ENCODE measurements at places on chromosomes 13 and 19.

- DNase-seq = no peak
Observed at GRCh38 chr13:62702502-62702901, 1286.9 kb upstream of the PCDH20 start.

- DNase-seq = no peak
Observed at GRCh38 chr13:51416107-51416506, 36.7 kb downstream of the INTS6 start.

GRCh38 chr13:79393564-79394249 lies 12.3 kb downstream of the RBM26 start:
- DNase-seq = peak; percentile 28

DNA sequence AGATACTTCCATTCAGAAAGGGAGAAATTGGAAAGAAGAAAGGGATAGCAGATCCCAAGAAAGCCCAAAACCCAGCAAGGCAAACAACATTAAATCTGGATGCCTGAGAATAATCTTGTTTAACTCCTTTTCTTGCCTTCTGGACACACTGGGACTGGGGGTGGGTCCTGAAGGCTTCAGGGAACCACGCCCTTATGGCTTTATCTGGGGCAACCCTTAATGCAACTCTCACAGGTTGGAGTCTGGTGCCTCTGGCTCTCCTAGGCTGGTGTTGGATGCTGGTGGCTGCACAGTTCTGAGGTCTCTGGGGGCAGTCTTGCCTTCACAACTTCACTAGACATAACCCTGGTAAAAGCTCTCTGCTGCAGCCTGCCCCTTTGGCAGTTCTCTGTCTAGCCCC lies 27.9 kb downstream of the PAN3 start:
- no peak for DNase-seq

- DNase-seq = peak; percentile 17
Observed at GRCh38 chr19:19321141-19321577, 530 bp downstream of the MAU2 start.

DNA sequence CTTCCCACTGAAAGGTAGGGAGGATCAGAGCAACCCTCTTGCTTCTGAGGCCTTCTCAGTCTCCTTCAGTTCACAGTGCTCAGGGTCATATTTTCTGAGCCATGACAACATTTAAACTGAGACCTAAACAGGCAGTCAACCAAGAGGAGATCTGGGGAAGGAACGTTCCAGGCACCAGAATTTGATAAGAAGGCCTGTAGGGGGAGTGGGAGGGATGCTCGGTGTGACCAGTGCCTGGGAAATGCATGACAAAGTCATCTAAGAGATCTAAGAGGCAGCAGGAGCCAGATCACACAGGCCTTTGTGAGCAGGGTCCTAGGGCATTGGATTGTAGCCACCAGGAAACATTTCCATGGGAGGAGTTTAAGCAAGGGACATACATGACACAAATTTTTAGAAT lies 71.6 kb downstream of the SHISA2 start:
- no peak for DNase-seq

DNA sequence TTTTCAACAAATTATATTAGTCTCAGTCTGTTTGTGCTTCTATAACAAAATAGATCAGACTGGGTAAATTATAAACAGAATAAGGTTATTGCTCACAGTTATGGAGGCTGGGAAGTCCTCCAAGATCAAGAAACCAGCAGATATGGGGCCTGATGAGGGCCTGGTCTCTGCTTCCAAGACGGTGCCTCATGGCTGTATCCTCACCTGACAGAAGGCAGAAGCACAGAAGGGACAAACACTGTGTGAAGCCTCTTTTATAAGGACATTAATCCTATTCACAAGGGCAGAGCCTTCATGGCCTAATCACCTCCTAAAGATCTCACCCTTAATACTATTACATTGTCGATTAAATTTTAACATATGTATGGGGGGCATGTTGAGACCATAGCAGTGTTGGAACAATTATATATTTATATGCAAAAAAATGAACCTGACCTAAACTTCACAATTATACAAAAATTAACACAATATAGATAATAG lies 12.7 kb downstream of the F10 start:
- no peak for DNase-seq

GRCh38 chr13:106998664-106999063 lies 430.7 kb upstream of the ARGLU1 start:
- DNase-seq = no peak

DNA sequence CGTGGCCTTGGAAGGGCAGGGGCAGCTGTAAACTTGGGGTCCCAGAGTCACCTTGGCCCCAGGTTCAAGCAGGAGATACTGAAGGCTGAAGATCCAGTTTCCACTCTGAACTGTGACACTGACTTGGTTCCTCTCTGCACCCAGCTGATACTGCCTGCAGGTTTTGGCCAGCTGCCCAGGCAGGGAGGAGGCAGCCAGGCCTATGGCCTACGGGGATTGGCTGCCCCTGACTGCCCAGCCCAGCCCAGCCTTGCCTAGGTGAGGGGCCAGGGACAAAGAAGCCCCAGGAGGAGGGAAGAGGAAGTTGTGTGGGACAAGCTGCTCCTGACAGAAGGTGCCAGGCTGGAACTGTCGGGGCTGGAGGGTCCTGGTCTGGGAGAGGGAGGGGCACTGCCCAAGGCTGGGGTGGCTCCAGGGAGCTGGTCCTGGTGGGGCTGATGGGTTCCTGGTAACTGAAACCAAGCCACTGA lies 51.7 kb upstream of the CYP4F8 start:
- no peak for DNase-seq

GRCh38 chr13:63855457-63856118 lies 2439.9 kb upstream of the PCDH20 start:
- DNase-seq = no peak

DNA sequence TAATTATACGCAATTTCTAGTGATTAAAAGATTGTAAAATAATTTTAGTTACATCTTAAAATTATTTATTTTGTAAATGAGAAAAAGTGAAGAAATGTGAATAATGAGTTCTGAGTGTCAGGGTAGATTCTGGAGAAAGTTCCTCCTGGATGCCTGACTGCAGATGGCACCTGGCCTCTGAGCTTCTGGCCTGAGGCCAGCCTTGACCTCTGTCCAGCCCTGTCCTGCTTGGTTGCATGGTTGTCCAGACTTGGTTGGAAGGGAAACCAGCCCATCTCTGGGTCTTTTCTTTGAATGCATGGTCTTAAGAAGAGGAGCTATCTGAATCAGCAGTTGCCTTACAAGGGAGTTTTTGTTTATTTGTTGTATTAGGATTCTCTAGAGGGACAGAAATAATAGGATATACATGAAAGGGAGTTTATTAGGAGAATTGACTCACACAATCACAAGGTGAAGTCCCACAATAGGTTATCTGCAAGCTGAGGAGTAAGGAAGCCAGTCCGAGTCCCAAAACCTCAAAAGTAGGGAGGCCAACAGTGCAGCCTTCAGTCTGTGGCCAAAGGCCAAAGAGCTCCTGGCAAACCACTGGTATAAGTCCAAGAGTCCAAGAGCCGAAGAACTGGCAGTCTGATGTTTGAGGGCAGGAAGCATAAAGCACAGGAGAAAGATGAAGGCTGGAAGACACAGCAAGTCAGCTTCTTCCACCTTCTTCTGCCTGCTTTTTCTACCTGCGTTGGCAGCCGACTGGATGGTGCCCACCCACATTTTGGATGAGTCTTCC lies 385.8 kb downstream of the ZNF536 start:
- DNase-seq = no peak

DNA sequence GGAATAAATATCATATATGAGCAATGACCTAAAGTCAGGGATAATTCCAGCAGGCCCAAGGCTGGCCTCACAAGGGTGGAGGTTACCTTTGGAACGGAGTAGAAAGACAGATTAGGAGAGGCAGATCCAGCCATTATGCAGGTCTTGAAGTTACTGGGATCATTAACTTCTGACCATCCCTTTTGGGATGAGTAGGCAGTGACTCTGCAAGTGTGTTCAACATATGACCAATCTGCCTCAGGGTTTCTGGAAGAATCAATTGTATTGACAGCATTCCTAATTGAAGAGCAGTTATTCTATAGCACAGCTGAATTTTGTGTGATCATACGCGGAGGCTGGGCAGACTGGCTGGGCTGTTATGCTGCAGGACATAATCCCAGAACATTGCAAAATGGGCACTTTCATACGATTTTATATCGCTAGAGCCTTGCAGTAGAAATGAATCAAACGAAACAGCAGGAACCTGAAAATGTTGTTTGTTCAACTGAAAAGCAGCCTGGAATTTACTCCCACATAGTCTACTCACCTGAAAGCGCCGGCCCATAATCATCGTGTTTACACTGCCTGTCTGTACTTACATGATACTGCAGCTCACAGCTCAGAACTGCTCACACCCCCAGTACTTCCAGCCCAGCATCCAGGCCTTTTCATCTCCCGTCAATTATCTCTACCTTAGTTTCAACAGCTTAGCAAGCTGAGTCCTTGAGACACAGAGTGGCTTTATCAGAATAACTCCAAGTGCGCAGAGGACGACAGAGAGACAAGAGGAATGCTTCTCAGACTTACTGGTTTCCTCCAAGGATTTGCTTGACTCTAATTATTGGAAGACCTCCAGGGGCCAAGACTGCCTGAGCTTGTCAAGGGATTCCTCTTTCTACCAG lies 556.1 kb downstream of the EFNB2 start:
- DNase-seq = no peak

DNA sequence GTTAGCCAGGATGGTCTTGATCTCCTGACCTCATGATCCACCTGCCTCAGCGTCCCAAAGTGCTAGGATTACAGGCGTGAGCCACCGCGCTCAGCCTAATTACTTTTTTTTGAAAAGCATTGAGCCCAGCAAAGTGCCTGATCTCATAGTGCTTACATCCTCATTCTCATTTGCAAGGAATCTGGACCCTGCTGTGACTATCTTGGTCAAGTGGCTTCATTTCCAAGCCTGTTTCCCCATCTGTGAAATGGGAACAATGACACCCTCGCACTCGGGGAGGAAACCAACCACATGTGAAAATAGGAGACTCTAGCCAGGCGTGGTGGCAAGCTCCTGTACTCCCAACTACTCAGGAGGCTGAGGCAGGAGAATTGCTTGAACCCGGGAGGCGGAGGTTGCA lies 1.6 kb upstream of the PLEKHA4 start:
- DNase-seq = no peak

- peak; percentile 21 for DNase-seq
Observed at GRCh38 chr19:14985133-14985532, 5.5 kb upstream of the SLC1A6 start.

DNA sequence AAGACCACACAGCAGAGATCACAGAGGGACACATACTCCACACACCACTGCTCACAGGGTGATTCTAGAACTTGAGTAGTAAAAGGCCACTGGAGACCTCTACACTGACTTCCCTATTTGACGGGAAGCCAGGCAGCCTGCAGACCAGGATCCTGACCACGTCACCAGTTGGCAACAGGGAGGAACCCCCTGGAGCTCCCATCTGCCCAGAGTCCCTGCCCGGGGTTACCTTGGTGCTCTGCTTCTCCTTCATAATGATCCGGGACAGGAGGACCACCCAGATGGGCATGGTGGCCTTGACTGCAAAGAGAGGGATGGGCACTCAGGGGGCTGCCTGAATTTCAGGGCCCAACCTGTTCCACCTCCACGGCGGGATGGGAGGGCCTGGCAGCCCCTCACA lies 932 bp downstream of the SLC35E1 start:
- no peak for DNase-seq

DNA sequence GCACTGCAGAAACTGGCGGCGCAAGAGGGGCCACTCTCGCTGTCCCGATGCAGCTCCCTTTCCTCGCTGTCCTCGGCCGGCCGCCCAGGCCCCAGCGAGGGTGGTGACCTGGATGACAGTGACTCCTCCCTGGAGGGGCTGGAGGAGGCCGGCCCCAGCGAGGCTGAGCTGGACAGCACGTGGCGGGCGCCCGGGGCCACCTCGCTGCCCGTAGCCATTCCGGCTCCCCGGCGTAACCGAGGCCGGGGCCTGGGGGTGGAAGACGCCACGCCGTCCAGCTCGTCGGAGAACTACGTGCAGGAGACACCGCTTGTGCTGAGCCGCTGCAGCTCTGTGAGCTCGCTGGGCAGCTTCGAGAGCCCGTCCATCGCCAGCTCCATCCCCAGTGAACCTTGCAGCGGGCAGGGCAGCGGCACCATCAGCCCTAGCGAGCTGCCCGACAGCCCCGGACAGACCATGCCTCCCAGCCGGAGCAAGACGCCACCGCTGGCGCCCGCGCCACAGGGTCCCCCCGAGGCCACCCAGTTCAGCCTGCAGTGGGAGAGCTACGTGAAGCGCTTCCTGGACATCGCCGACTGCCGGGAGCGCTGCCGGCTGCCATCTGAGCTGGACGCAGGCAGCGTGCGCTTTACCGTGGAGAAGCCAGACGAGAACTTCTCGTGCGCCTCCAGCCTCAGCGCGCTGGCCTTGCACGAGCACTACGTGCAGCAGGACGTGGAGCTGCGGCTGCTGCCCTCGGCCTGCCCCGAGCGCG lies 12.4 kb downstream of the C19orf25 start:
- DNase-seq = no peak

DNA sequence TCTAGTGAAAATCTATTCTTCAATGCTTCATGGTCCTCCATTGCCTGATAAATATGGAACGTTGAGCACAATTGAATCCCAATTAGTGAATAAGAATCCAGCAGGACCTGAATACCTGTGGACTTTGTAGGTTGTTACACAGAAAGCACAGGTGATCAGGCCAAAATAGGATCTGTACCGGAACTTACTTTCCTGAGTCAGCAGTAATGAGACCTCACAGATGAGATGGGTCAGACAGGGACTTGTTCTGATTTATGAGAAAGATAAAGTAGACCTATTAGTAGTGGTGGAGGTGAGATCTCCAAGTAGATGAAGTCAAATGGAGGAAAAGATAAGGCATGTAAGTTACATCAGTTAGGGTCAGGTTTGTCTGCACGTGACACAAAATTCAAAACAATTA lies 351.1 kb downstream of the MTUS2 start:
- DNase-seq = no peak

GRCh38 chr13:42707586-42707985 lies 73.8 kb upstream of the FAM216B start:
- DNase-seq = no peak

- no peak for DNase-seq
Observed at GRCh38 chr13:33744589-33745369, 73.2 kb upstream of the RFC3 start.

DNA sequence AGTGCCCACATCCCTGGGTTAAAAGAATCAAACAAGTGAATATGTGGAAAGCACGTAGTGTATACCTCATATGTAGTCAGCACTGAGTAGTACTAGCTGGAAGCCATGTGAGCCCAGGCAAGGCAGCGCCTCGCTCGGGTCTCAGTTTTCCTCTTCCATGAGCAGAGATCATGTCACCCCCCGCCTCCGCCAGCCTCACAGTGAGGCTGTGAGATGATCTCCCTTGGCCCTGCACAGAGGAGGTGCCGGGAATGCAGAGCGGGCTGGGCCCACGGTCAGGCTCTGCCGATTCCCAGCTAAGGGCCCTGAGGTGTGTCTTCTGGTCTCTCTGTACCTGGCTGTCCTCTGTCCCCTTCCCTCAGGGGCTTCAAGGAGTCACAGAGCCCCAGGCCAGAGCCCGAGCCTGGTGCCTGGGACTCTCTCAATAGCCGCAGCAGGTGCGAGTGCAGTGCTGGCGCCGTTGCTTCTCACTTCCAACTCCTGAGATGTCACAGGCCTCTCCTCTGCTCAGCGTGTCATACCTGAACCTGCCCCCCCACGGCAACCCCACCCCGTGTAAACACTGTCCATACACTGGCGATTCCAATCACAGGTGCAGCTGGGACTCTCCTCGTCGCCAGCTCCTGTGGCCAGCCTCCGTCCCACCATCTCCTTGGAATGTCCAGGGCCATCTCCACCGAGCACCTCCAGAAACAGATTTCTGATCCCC lies 26.9 kb downstream of the DPF1 start:
- DNase-seq = no peak

- no peak for DNase-seq
Observed at GRCh38 chr13:51249770-51250741, 27.9 kb downstream of the FAM124A start.
